ENCODE measurements at places on chromosomes 6 and 20. TPM values are rescaled to one million over a fixed set of nuclear protein-coding genes. Genes with fewer than 3 reads are reported as not detected.

NOX3 gene
- total RNA-seq, result not detected

CST5 gene
- total RNA-seq, result not detected

OTOR gene
- total RNA-seq, result not detected

UTRN gene
- 135 TPM for total RNA-seq

CRYBG1 gene
- total RNA-seq, result 15.6 TPM

MMP24OS gene
- 16.0 TPM for total RNA-seq

HELZ2 gene
- total RNA-seq, result 67.3 TPM

CLVS2 gene
- under 0.01 TPM for total RNA-seq

PRL gene
- total RNA-seq, result not detected

SH3BGRL2 gene
- total RNA-seq, result 3.1 TPM

BTNL2 gene
- total RNA-seq, result not detected

ARMC2 gene
- total RNA-seq, result 3.1 TPM

RAB44 gene
- total RNA-seq, result under 0.01 TPM

BPIFB1 gene
- total RNA-seq, result not detected

TTLL9 gene
- 0.17 TPM for total RNA-seq

TMEM242 gene
- total RNA-seq, result 6.0 TPM

ACTL10 gene
- total RNA-seq, result 3.0 TPM

ADGB gene
- not detected for total RNA-seq

TPD52L2 gene
- total RNA-seq, result 194 TPM

TMEM30A gene
- total RNA-seq, result 172 TPM

CALHM4 gene
- not detected for total RNA-seq

RBPJL gene
- total RNA-seq, result not detected

FOXQ1 gene
- total RNA-seq, result 6.5 TPM

NR2E1 gene
- not detected for total RNA-seq

CDYL gene
- 20.8 TPM for total RNA-seq

WFDC12 gene
- total RNA-seq, result not detected

PSORS1C2 gene
- total RNA-seq, result not detected

CLPSL2 gene
- total RNA-seq, result not detected

BANF2 gene
- not detected for total RNA-seq

MTO1 gene
- 36.4 TPM for total RNA-seq

HDGFL1 gene
- total RNA-seq, result not detected

FAM83B gene
- total RNA-seq, result under 0.01 TPM

CDKAL1 gene
- 23.1 TPM for total RNA-seq

SLC17A3 gene
- not detected for total RNA-seq

TCFL5 gene
- total RNA-seq, result 20.5 TPM

ARMH2 gene
- total RNA-seq, result not detected

CST2 gene
- not detected for total RNA-seq

TFAP2B gene
- total RNA-seq, result not detected

SLC32A1 gene
- total RNA-seq, result not detected

SEMG1 gene
- total RNA-seq, result not detected

ROMO1 gene
- 108 TPM for total RNA-seq

RCAN2 gene
- 2.2 TPM for total RNA-seq

KHDC1L gene
- total RNA-seq, result not detected

SLC22A1 gene
- total RNA-seq, result 1.3 TPM

MATN4 gene
- 0.33 TPM for total RNA-seq

All from smooth muscle cell of trachea (primary cell).